ENCODE measurements at places on chromosomes 5 and 9. TPM values are rescaled to one million over a fixed set of nuclear protein-coding genes. Genes with fewer than 3 reads are reported as not detected.

MSX2 gene
- 0.08 TPM for total RNA-seq

DNA sequence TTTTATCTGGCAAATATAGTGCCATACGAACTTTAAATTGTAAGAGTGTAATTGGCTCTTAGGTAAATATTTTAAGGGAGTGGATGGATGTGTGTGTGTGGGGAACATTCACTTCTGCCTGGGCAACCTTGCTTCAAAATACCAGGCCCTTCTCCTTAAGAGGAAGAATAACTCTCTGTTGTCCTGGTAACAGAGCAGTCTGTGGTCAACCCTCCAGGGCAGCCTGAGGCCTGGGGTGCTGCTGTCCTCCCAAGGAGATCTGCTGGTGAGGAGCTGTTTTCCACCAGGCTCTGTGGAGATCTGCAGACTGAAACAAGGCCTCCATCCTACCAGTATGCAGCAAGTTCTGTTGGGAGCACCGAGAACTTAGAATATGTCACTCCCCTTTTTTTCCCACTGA lies 325.2 kb downstream of the PSAT1 start:
- no peak overlapping the region for H3K27ac ChIP-seq
- no peak overlapping the region for H3K4me3 ChIP-seq
- H3K4me1 ChIP-seq: no peaks in the 10 kb centered on the region
- H3K36me3 ChIP-seq: no peaks in the 10 kb centered on the region
- DNase-seq: no peak

DNA sequence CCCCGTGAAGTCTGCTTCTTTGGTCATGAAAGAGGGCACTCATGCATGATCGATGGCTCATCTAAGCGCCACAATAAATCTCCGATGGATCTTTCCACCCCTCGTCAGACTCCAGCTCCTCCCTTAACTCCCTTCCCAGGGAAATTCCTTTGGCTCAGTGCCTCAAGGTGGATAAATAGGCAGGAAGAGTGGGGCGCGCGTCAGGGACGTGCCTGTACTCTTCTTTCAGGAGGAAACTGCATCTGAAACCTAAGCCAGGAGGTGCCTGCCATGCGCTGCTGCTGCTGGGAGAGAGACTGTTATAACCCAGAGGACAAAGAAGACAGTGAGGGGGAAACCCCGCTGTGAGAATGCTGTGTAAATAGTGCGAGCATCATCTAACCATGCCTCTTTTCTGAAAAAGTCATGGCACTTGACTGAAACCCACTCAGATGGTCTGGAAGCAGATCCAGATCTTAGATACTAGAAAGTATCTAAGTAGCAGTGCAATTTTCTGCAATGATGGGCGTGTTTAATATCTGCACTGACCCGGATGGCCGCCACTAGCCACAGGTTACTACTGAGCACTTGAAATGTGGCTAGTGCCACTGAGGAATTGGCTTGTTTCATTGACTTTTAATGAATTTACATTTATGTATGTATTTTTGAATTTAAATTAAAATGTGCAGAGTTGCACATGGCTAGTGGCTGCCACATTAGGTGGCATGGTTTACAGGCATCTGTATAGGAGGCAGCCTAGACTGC lies 120.3 kb upstream of the BASP1 start:
- H3K27me3 ChIP-seq: no peaks in the 10 kb centered on the region
- no peaks in the 10 kb centered on the region for H3K36me3 ChIP-seq
- H3K27ac ChIP-seq: no peak overlapping the region
- no peak overlapping the region for H3K4me3 ChIP-seq
- no peak for DNase-seq

CD274 gene
- total RNA-seq: 3.1 TPM

DNA sequence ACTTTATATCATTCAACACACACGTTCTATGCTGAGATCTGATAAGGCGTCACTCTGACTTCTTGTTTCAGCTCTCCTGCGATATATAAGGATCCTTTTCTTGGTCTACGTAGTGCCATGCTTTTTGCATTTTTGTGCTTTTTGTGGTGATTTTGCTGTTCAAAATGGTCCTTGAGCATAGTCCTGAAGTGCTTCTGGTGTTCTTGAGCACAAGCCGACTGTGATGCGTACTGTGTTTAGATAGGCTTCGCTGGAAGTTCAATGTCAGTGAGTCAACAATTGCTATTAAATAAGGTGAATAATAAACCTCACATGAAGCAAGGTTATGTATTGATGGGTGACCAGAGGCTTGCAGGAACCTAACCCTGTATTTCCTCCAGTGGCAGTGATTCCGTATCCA lies 46.8 kb downstream of the ACO1 start:
- no peak for DNase-seq
- peaks cover 27% of the 10 kb centered on the region for H3K36me3 ChIP-seq
- H3K4me1 ChIP-seq: peaks cover 17% of the 10 kb centered on the region
- no peak overlapping the region for H3K27ac ChIP-seq
- H3K27me3 ChIP-seq: no peaks in the 10 kb centered on the region

GRCh38 chr5:133993185-133993936 lies 11.4 kb downstream of the VDAC1 start:
- H3K36me3 ChIP-seq: peaks cover 14% of the 10 kb centered on the region
- DNase-seq: no peak
- H3K27ac ChIP-seq: no peak overlapping the region
- H3K27me3 ChIP-seq: no peaks in the 10 kb centered on the region
- peaks cover 31% of the 10 kb centered on the region for H3K4me1 ChIP-seq

Data from liver (tissue), 10 donors.